ENCODE measurements at places on chromosomes 2 and 18.

- H3K27ac ChIP-seq = no peak overlapping the region
- H3K27me3 ChIP-seq = peaks cover 3% of the 10 kb centered on the region
- H3K4me1 ChIP-seq = no peaks in the 10 kb centered on the region
- no peak for DNase-seq
- no peak overlapping the region for H3K4me3 ChIP-seq
- no peaks in the 10 kb centered on the region for H3K36me3 ChIP-seq
These were observed 183.5 kb upstream of the HS6ST1 start for GRCh38 chr2:128502200-128502599.

GRCh38 chr2:143588746-143589145, 459.5 kb downstream of the ARHGAP15 start:
- no peak overlapping the region for H3K27ac ChIP-seq
- no peaks in the 10 kb centered on the region for H3K27me3 ChIP-seq
- peaks cover 14% of the 10 kb centered on the region for H3K4me1 ChIP-seq
- DNase-seq = no peak
- H3K4me3 ChIP-seq = no peak overlapping the region
- H3K36me3 ChIP-seq = peaks cover 2% of the 10 kb centered on the region

DNA sequence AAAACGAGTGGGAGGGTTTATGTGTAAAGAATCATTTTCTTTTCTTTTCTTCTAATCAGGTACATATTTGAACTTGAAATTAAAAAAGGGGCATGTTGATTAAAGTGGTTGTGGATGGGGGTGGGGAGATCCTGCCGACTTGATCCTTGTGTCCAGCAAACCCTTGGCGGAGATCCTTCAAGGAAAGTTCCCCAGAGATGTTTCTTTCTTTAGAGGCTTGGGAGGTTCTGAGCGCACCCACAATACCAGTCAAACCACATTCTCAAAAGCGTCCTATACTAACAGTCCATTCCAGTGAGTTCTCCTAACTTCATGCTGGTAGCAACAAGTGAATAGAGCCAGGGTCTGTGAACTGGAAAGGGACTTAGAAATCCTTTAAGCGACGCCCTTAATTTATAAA, 49.2 kb downstream of the MYCN start:
- H3K27me3 ChIP-seq = peaks cover 1% of the 10 kb centered on the region
- no peak overlapping the region for H3K4me3 ChIP-seq
- H3K36me3 ChIP-seq = no peaks in the 10 kb centered on the region
- no peak for DNase-seq
- no peak overlapping the region for H3K27ac ChIP-seq
- no peaks in the 10 kb centered on the region for H3K4me1 ChIP-seq

DNA sequence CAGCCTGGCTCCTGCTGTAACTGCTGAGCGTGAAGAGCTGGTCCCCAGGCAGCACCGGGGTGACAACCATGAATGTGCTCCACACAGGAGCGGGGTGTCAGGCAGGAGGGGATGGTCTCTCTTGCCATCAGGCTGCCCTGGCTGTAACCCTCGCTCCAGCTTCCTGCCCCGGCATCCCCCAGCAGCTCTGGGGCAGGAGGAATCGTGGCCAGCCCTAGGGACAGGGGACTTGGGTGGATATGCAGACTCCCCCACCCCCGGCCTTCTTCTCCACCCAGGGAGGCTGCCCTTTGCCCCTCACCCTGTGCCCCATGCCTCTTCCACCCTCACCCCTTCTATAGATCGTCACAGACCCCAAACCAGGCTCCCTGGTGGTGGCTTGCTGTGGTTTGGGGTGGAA, 69.4 kb upstream of the SMAD7 start:
- H3K36me3 ChIP-seq = no peaks in the 10 kb centered on the region
- H3K4me3 ChIP-seq = no peak overlapping the region
- peak; percentile 72 for DNase-seq
- H3K27me3 ChIP-seq = no peaks in the 10 kb centered on the region
- no peak overlapping the region for H3K27ac ChIP-seq
- H3K4me1 ChIP-seq = peaks cover 22% of the 10 kb centered on the region

DNA sequence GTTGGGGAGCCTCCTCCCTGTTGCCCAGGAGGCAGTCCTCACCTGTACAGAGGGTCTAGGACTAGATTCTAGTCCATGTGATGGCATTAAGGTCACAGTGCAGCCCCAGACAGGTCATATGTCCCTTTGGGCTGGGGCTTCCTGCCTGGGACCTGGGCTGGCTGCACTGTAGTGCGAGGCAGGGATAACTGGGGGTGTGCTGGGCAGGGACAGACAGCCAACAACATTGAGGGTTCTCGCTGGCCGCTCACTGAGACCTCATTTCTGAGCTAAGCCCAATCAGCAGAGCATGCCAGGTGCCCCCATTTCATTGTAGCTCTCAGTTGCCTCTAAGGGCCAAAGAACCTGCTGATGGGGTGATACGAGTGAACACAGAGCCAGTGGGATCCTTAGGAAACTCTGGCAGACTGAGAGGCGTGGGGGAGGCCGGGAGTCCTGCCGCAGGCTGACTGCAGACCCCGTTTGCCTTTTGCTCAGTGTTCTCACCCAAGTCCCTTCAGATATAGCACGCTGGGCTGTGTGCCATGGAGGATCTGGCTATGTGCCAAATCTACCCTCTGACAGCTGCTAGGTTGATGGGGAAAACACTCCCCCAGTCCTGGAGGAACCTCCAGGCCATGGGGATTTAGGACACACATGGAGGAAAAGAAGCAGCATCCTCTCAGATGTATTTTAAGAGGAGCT, 51.9 kb downstream of the DYSF start:
- DNase-seq = no peak
- H3K4me3 ChIP-seq = no peak overlapping the region
- peaks cover 7% of the 10 kb centered on the region for H3K36me3 ChIP-seq
- no peaks in the 10 kb centered on the region for H3K27me3 ChIP-seq
- no peak overlapping the region for H3K27ac ChIP-seq

DNA sequence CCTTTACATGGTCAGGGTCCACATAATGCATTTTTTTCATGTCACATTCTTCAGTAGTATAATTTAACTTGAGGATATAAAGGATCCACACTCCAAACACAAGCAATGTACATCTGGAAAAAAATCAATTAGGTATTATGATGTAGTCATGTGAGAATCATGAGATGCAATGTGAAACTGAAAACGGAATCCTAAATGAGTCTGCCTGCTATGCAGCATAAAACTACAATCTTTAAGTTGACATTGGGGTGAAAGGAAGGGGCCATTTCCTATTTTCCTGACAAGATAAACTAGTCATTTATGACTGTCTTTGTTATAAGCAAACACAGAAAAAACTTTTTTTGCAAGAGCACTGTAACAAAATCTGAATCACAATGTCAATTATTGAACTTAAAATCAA, 27.6 kb downstream of the ST3GAL5 start:
- peaks cover 4% of the 10 kb centered on the region for H3K36me3 ChIP-seq
- H3K27ac ChIP-seq = no peak overlapping the region

DNA sequence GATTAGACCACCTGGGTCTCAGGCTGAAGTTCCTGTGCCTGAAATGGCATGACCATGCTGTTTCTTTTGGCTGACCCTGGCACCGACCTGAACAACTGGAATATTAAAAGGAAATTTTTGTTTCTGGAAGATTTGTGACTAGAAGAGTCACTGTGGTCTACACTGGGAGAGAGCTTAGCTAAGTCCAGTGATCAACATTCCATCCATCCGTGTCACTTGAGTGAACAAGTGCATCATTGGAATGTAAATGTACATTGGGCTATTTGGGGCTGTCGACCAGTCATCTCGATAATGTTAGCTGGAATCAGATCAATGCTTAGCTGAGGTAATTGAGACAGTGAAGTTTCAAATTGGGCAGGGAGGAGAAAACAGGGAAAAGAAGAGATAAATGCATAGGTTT, 95.4 kb upstream of the CCDC85A start:
- DNase-seq = no peak
- no peak overlapping the region for H3K4me3 ChIP-seq
- no peak overlapping the region for H3K27ac ChIP-seq
- H3K27me3 ChIP-seq = peaks cover 3% of the 10 kb centered on the region

DNA sequence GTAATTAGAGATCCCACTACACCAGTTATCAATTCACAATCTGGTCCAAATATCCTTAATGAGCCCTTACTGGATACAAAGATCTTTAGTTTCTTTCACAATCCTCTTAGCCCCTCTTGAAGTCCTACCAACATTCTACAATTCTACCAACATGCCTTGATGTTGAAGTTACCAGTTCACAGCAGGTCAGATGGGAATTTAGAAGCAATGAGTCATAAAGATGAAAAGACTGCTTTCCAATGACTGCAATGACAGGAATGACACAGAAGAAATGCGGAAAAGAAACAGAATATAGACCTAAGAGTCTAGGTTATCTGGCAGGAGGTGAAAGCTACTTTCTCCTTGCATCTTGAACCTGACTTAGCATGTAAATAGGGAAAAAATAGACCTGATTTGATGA, 24.5 kb downstream of the RTTN start:
- DNase-seq = no peak
- peaks cover 16% of the 10 kb centered on the region for H3K4me1 ChIP-seq
- H3K36me3 ChIP-seq = no peaks in the 10 kb centered on the region
- peak overlapping the region; percentile 38 for H3K27ac ChIP-seq
